Right hindlimb (tissue), 1 donor: ENCODE measurements at places on chromosomes 12 and 14.

GRCh38 chr12:68250454-68250853 lies 3.0 kb downstream of the IL22 start:
- DNase-seq = no peak

- DNase-seq = no peak
Observed at GRCh38 chr14:99884834-99885648, 91.8 kb downstream of the EML1 start.

GRCh38 chr12:78880078-78880477 lies 15.5 kb downstream of the SYT1 start:
- no peak for DNase-seq

DNA sequence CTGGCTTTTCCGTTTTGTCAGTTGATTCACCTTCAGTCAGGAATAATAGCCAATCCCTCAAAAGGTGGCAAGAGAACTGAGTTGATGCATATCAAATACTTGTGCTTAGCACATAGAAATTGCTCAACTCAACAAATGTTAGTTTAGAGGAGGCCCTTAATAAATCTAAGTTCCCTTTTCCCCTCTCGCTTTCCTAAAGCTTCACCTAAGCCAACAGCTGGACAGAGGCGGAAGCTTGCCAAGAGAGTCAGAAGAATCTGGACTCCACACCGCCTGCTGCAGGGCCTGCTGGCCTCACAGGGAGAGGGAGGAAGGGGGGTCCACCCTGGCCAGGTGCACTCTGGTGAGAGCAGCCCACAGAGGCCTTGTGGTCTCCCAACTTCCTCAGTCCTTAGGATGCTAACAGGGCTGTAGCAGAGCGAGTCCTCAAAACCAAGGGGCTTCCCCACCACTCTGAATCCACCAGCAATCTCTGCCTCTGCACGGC lies 213.1 kb downstream of the CHST11 start:
- DNase-seq = peak; percentile 89

DNA sequence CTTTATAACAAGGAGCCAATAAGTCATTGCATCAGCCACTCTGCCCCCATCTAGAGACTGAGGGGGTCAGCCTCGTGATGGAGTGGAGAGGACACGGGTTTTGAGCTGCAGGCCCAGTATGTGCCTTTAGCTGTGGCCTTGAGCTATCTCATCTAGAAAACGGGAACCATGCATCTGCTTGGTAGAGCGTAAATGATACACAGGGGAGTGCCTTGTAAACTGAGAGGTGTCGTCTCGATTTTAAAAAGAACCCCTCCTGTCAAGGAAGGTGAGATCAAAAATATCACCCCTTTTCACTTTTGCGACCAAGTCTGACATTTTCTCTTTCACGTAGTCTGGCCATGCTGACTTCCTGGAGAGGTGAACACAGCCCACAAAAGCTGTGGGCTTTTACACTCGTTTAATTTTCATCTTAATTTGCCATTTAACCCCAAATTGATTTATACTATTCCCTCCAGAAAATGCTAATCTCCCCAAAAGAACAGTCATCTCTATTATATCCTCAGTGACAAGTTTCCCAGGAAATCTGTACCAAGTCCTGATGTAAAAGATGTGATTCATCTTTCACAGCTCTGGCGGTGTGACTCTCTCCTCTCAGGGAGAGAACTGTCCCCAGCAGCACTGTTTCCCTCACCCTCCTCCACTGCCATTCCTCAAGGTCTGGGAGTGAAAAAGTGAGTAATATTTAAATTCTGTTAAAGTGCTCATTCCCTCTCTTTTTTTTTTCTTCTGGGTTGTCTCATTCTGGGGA lies 30.6 kb downstream of the VCPKMT start:
- no peak for DNase-seq

DNA sequence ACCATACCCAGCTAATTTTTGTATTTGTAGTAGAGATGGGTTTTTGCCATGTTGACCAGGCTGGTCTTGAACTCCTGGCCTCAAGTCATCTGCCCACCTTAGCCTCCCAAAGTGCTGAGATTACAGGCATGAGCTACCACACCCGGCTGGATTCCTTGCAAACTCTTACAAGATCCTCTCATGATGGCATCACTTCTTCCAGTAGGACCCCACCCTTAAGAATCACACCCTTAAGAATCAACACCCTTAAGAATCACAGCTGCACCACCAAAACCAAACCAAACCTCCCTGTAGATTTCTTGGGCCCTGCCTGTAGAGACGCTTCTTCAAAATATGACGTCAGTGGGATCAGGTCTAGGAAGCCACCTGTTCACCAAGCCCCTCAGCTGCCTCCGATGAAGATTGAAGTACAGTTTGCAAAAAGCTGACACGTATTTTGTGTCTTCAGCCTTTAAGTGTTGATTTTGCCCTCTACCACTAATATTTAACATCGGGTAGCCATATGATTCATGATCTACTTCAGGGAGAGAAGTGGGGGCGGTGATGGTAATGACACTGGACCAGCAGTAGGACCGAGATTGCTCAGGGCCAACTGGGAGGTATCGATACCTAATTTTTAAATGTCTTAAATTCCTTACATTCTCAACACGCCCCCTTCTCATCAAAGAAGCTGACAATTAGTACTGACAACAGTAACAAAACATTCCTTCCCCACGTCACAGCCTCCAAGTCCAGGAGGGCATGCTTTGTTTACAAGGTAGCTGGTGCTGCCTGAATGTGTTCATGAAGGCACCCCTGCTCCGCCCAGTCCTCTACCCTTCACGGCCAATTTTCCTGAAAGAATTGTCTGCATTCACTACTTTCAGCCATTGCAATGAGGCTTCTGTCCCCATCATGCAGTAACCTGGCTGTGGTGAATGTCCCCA lies 57.2 kb downstream of the ESRRB start:
- no peak for DNase-seq

DNA sequence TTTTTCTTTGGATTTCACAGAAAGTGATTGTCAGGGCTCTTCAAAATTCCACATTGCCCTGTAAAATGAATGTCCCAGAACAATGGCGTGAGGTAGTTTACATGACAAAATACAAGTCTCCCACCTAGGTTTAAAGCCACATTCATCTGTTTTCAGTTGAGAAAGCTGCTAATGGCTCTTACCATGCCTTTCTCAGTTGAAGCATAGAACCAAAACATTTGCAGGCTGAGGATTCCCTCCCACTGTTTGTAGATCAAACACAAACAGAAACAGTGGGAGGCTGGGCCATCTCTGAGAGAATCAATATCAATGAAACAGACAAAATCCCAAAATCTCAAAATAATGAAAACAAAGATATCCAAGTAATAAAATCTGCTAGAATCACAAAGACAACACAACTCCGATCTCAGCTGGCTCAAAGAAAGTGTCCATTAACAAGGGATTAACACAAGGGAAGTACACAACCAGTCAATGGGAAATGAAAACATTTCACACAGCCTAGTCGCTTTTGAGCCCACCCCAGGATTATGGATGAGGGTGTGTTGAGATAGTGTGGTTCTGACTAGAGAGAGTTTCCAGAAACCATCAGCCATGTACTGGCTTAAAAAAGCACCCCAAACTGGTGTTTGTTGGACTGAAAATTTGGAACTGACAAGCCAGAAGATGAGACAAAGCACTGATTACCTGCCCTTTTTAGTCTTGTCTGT lies 54.5 kb upstream of the TMEM260 start:
- DNase-seq = no peak

DNA sequence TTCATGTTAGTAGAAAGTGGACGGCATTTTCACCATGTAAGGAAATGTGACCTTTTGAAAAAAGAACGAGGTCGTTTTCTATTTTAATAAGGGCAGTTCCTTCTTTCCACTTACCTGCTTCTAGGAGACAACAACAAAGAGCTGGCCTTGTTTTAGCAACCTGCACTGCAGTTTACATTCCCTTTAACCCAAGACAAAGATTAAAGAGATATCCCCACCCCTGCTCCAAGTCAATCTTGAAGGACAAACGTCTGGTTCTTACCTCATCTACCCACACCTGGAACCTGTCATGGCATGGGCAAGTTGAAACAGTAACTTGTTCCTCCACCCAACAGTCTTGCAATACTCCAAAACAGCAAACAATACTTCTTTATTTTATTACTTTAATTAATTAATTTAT lies 32.7 kb downstream of the ZCCHC8 start:
- no peak for DNase-seq

- no peak for DNase-seq
Observed at GRCh38 chr12:80798281-80798680, 81.6 kb downstream of the MYF5 start.

DNA sequence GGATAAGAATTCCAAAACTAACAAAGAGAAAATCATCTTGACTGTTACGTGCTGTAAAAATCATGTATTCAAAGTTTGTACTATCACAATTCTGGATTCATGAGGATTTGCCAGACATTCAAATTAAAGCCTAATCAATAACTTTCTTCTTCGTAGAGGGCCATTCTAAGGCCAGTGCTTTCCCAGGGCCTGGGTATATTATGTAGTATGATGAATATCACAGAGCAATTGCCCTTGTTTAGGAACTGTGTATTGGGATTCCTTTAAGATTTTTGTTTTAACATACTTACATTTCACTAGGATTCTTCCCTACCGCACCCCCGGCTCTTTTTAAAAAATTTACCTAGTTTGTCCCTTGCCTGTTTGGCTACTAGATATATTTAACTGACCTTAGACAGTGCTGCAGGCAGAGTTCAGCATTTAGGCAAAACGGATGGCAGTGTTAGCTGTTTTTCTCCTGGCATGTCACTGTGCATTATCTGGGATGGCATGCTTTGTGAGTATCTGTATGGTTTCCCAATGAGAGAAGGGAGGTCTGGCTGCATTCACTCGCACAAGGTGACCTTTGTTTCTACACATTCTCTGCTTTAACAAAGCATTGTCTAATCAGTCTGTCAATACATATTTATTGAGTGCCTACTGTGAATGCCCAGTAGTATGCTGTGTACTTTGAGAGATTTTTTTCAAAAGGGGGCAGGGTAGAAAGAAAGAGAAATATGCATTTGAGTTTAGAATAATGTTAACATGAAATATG lies 63.3 kb downstream of the ERC1 start:
- DNase-seq = no peak

DNA sequence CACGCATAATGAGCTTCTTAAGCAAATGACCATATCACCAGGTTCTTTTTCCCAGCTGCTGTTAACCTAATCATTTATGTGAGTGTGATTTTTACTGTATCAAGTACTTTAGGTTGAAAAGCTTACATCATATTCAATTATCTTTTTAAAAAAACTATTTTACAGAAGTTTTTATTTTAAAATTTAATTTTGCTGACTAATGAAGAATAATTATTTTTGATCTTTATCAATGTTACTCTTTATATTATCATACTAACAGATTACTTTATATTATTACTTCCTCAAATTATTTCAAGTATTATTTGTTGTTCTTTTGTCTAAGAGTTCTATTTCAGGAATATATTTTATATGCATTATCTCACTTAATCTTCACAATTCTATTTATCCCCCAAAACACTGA lies 236.3 kb downstream of the CPNE8 start:
- DNase-seq = no peak

- no peak for DNase-seq
Observed at GRCh38 chr14:102164241-102164641, 24.5 kb downstream of the WDR20 start.

- no peak for DNase-seq
Observed at GRCh38 chr14:98548071-98548686, 723.8 kb downstream of the BCL11B start.

- no peak for DNase-seq
Observed at GRCh38 chr14:79077096-79077495, 906.9 kb downstream of the NRXN3 start.

DNA sequence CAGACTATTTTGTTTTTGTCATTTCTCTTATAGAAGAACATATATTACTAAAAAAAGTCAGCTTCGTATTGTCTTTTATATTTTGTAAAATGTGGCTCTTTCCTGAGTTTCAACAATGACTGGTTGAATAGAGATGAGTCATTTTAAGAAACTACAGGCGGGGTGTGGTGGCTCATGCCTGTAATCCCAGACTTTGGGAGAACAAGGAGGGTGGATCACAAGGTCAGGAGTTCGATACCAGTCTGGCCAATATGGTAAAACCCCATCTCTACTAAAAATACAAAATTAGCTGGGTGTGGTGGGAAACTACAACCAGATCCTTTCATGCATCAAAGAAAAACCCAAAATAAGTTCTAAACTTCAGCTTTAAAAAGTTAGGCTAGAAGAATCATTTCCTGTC lies 28.8 kb downstream of the HECTD4 start:
- no peak for DNase-seq

- DNase-seq = no peak
Observed at GRCh38 chr14:32744811-32745445, 193.8 kb upstream of the NPAS3 start.

- peak; percentile 73 for DNase-seq
Observed at GRCh38 chr14:54564868-54565784, 1.8 kb upstream of the SAMD4A start.

GRCh38 chr14:49641697-49642129 lies 6.7 kb upstream of the DNAAF2 start:
- no peak for DNase-seq

DNA sequence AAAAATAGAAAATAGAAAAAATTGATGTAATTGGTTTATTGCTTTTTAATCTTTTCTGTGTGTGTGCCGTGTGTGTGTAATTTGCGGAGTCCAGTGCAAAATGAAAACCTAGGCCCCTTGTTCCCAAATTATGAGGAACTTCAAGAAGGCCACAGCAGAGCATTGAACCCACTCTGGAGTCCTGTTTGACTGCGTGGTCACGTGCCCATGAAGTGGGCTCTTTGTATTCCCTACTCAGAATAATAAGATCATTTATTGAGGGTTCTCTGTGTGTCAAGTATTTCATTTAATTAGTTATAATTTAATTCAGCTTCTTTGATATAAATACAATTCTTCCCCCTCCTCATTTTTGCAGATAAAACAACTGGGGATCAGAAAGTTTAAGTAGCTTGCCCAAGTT lies 12.3 kb upstream of the NINJ2 start:
- DNase-seq = no peak

DNA sequence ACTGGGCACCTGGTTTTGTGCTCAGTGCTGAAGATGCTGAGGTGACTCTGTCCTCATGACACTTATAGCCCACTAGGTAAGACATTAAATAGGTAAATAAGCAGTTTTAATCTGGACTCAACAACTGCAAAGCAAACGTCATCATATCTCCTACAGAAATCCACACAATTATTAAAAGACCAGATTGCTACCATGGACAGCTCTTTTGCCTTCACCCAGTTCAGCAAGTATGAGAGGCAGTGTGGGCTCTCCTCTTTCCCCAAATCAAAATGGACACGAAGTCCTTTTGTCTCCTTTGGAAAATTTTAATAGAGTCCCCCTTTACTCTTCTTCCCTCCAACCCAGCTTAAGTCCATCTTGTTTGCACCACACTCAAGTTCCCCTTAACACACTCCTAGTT lies 171.1 kb downstream of the RPAP3 start:
- no peak for DNase-seq

DNA sequence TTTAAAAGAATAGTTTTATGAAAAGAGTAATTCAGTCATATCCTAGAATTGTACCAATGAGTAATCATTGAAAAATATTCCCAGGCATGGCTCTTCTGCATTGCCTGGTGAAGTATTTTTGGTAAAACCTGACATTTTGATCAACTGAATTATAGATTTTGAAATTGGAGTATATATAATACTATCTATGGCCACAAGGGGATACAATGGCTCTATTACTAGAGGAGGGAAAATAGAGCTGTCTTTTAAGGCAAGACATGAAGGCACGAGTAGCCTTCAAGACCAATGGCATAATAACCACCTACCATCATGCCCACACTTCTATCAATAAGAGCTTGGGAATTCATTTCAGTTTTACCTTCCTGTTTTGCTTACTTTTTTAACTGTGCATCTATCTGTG lies 1241.4 kb upstream of the TMEM132C start:
- DNase-seq = no peak

GRCh38 chr12:1013618-1014489 lies 22.8 kb downstream of the ERC1 start:
- DNase-seq = no peak

GRCh38 chr14:93030761-93031160 lies 85.0 kb downstream of the ITPK1 start:
- DNase-seq = no peak
